Occipital lobe (tissue), 3 donors: ENCODE measurements at places on chromosomes 11 and 22. TPM values are rescaled to one million over a fixed set of nuclear protein-coding genes. Genes with fewer than 3 reads are reported as not detected.

Gene MED15
- total RNA-seq: 11.9 TPM

Gene MYOD1
- not detected for total RNA-seq

Gene GLYAT
- total RNA-seq: 0.31 TPM

Gene SEC14L6
- total RNA-seq: 1.4 TPM

Gene CDC45
- 1.4 TPM for total RNA-seq

Gene RTL10
- total RNA-seq: 12.3 TPM

Gene ZC3H12C
- 32.0 TPM for total RNA-seq

Gene PARVB
- total RNA-seq: 5.1 TPM

Gene CD6
- total RNA-seq: 0.16 TPM
